ENCODE measurements at places on chromosomes 5 and 9.

DNA sequence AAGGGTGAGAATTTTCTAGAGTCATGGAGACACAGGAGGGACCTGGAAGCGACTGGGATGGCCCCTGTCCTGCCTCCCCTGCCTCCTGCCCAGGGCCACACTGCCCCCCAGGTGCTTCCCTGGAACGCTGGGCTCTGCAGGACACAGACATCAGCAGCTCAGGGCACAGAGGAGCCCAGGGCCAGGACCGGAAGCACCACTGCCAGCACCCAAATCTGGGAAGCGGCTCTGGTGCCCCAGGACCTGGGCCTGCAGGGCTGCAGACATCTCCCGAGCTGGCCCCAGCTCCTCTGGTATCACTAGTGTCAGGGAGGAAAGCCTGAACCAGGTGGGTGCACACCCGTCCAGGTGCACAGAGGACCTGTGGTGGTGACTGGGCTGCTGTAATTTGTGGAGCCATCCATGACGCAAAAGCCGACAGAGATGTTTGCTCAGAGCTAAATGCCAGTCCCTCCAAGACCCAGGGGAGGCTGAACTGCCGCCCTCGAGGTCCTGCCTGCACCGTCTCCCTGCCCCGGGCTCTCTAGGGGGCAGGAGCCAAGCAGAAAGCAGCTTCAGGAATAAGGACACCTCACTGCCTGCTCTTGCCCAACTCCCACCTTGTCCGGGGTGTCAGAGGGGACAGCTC is 46.0 kb upstream of the SIMC1 start:
- no peak for DNase-seq

- no peak for DNase-seq
These were observed 433.1 kb downstream of the CHSY3 start for GRCh38 chr5:130337179-130337888.

DNA sequence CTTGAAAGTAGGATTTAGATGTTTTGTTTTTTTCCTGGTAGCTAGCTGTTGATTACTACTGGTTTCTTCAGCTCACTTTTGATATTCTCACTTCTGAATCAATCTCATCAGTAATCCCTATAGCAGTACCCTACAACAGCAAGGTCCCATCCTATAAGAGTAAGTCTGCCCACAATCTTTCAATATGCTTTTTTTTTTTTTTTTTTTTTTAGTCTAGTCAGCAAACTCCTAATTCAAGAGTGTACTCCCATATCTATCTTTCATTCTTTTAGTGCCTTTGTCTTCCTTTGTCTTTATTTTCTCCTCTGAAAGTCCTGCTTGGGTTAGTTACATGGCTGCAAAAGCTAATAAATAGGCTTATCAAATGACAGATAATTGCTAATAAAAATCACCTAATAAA is 362.4 kb upstream of the RIOK2 start:
- no peak for DNase-seq

- DNase-seq = no peak
These were observed 421 bp upstream of the DEPDC1B start for GRCh38 chr5:60700416-60700757.

DNA sequence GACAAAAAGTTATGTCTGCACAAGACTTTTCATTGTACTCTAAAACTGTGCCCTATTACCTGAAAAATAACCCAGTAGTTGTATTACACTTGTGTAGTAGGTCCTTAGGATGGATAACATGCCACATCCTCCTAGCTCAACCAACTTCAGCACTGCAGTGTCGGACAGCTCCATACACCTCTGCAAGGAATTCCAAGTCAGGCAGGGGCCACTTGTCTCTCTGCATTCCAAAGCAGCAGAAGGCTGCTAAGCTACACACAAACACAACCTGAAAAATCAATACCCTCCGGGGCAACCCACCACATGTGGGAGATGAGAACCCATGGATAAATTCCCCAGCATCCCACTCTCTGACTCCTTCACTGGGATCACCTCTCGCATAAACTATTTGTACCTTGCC is 50.2 kb downstream of the MED10 start:
- DNase-seq = no peak

DNA sequence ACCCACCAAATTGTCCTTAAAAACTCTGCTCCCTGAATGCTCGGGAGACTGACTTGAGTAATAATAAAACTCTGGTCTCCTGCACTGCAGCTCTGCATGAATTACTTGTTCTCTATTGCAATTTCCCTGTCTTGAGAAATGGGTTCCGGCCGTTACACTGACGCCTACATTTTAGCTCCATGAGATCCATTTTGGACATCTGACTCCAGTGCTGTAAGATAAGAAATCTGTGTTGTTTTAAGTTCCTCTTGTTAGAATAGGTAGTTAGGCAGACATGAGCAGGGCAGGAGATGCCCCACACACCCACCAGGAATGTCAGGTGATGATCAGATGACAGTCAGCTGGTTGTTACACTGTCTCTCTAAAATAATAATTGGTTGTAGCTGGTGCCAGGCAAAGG is 125.8 kb upstream of the SHB start:
- DNase-seq = no peak

DNA sequence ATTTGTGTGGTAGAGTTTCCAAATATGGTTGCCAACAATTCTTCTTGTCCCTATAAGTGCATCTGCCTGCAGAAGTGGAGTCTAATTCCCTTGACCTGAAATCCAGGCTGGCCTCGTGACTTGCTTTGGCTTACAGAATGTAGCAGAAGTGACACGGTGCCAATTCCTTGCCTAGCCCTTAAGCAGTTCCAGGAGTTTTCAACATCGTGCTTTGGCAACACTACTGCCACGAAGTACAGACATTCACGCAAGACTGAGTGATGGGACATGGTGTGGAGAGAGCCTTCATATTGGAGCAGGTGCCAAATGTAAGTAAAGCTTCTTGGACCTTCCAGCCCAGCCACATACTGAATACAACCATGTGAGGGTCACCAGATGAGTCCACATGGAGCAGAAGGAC is 92.9 kb upstream of the NEK6 start:
- no peak for DNase-seq

- DNase-seq = no peak
These were observed 302.8 kb downstream of the EBF1 start for GRCh38 chr5:158796812-158797497.

GRCh38 chr5:91257301-91257700 is 125.8 kb downstream of the ARRDC3 start:
- DNase-seq = no peak

DNA sequence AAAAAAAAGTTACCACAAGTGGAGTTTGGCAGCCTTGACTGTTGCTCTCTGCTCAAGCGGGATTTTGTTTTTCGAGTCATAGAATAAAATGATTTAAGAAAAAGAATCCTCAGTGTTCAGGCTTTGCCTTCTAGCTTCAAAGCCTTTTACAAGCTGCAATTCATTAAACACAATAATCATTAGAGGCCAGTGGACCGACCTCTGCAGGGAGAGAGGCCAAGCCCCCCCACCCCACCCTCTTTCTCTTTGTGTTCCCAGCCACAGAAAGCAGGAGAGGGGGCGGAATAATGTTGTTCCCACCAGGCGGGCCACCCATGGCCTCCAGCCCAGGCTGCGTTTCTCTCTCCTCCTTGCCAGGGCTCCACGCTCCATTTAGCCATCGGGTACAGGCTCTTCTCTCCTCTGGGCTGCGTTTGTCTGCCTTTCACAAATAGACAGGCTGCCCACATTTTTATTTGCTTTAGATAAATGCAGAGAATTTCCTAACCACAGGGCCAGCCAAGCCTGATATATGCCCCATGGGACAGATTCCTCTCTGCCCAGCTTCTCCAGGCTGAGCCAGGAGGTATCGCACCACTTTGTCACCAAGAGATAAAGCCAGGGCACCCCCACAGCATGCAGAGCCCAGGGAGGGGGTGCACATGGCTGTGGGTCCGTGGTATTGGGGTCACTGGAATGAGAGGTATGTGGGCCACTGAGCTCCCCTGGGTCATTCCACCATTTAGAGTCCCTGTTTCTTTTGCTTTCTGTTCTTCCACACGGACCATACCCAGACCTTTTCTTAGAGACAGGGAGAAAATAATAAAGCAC is 318.8 kb downstream of the PIK3R1 start:
- DNase-seq = no peak

DNA sequence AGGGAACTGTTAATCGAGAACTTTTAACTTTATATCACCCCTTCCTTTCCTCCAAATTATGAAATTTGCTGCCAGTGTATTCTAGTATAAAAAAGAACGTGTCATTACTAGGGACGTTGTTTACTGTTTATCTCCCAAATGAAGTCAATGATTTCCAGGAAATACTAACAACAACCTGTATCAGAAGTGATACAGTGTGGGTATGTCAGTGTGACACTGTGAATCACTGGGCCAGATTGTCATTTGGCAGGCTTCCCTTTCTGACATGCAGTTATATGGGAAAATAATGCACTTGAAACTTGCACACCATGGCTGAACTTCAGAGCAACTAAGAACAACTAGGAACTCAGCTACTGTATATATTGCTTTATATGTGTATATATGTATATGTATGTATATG is 12.6 kb downstream of the ZNF462 start:
- DNase-seq = no peak

DNA sequence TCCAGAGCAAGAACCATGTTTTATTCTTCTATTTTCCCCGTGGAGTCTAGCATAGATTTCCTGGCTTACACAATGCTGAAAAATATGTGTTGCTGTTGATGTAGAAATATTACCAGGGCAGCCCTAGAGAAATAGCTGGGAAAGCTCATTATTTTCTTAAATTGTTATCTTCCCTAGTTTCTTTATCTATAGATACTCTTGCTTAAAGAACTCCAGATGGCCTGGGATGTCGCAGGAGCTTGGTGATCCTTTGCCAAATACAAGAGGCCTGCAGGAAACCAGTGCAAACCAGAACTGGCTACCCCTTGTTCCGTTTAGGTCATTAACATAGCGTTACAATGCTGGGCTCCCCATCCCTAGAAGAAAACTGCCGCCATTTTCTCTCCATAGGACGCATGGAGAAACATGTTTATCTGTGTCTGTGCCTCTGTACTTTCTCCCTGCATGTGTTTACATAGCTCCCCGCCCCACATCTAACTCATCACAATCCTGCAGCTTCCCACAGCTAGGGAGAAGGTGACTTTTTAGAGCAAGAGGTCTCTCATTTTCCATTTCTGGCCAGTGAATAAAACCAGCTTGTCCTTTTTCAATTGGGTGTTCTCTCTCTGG is 6.4 kb downstream of the PRLR start:
- DNase-seq = no peak

All from keratinocyte (primary cell).